Fibroblast of skin of right biceps (primary cell): ENCODE measurements at places on chromosomes 16 and 17.

DNA sequence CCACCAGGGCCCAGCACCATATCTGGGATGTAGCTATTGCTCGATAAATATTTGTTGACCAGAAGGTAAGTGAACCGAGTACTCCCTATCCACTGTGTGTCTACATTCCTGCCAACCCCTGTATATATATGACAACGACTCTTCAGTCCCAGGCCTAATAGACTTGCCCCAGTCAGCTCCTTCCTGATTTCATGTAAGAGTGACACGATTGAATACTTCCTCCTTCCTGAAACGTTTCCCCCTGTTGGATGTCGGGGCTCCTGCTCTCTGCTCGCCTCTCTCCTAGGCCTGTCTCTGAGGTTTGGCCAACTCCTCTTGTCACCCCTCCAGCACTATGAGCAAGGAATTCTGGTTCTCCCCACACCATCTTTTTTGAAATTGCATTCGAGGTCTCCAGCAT, 178.9 kb downstream of the PRKCA start:
- no peak for DNase-seq

DNA sequence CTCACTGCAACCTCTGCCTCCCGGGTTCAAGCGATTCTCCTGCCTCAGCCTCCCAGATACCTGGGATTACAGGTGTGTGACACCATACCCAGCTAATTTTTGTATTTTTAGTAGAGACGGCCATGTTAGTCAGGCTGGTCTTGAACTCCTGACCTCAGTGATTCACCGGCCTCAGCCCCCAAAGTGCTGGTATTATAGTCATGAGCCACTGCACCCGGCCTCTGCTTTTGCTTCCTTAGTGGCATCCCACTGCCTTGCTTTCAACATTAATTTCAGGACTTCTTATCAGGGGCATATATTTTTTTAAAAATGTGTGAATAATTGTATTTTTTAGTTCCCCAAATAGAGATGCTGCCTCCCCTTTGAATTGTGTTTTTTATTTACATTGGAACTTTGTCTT, 98.8 kb downstream of the SYCE1L start:
- DNase-seq: peak; percentile 34

DNA sequence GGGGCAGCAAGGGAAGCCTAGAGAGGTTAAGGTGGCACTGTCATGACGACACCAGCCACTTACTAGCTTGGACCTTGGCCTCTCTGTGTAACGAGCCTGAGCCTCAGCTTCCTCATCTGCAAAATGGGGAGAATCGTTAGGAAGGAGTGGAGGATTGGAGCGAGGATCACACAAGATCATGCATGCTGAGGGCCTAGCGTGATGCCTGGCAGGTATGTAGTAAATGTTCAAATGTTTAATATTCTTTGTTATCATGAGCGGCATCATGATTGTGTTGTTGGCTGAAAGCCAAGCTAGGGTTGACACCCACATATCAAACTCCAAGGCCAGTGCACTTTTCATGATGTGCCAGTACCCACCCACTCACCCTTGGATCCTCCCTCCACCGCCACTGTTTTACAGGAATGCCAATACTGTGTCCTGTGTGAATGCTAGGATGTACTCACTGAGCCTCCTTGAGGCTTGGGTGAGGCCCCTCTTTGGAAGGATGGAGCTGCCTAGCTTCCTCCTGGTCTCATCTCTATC, 192.5 kb downstream of the MSI2 start:
- no peak for DNase-seq

GRCh38 chr16:57519796-57520360, 16.5 kb downstream of the CCDC102A start:
- DNase-seq: peak; percentile 59

GRCh38 chr17:51736356-51736755, 422.2 kb downstream of the CA10 start:
- DNase-seq: no peak

DNA sequence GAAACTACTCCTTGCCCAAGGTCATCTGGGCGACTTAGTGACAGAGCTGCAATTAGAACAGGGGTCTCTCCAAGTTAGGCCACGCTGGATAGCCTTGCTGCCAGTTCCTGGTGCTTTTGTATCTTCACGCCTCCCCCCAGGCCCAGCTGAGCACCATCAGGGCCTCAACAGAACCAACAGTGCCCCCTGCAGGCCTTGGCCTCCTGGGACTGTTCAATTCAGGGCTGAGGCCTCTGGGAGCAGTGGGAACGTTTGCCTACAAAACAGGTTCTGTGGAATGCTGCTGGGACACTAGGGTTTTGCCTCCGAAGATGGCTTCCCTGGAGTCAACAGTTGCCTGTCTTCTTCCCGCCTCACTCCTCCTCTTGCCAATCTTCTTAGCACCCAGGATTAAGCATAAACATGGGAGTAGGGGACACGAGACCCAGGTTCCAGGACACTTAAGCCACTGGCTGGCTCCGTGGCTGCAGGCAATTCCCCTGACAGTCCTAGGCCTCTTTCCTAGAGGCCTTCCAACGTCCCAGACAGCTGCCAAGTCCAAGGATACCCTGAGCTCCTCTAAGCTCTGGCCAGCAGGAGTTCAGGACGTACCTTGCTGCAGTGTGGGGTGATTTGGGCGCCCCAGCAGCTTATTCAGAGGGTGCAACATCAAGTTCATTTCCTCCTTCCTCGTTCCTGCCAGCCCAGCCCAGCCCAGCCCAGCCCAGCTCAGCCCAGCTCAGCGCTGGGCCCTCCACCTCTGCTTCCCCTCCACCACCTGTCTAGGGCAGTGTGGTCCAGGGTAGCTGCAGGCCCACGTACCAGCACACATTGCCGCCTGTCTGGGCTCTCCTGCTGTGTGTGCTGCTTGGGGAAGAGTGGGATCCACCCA, 246.6 kb upstream of the RPL38 start:
- peak; percentile 29 for DNase-seq
